ENCODE measurements at places on chromosomes 3 and 15.

DNA sequence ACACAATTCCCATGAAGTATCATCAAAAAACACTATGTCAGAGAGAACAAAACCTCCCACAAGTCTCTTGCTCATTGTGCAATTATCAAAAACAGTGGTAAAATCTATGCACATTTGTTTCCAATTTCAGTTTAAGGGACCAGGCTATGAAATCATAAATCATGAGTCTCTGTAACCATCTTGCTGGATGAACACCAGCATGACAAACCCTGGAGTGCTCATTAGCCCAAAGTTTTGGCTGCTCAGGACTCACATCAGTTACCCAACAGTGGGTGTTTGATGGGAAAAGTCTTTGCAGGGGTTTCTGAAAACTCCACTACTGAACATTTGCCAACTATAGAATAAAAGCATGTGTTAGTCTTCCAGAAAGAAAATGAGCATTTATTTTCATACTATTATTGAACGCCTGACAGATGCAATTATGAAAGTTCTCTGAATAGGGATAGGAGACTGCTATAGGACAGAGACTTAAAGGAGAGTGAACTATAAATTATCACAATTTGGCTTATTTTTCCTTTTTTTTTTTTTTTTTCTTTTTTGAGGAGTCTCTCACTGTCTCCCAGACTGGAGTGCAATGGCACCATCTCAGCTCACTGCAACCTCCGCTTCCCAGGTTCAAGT lies 240.8 kb upstream of the KCNMB2 start:
- DNase-seq: no peak

- DNase-seq: no peak
Measured at GRCh38 chr3:164113371-164114332, 964.6 kb downstream of the SI start.

DNA sequence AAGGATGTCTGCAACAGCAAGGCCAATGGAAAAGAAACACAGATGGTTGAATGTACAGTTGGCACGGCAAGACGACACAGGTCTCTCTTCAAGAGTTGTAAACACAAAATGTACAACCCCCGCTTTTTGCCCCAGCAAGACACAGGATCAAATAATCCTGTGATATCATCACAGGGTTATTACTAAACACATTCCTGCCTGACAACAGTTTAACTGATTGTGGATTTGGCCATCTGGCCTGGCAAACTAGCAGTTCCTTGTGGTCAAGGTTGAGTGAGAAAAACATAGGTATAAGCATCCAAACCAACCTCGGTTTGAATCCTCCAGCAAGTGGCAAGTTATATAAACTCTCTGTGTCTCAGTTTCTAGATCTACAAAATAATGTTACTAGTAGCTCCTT lies 23.4 kb downstream of the PARP16 start:
- DNase-seq: no peak

GRCh38 chr3:182533394-182533793 lies 259.9 kb upstream of the ATP11B start:
- DNase-seq: peak; percentile 36

GRCh38 chr3:174662653-174663052 lies 196.5 kb upstream of the NAALADL2 start:
- DNase-seq: no peak

- DNase-seq: no peak
Measured at GRCh38 chr3:178969004-178969700, 102.5 kb downstream of the ZMAT3 start.

- DNase-seq: no peak
Measured at GRCh38 chr3:134334231-134334900, 39.9 kb downstream of the AMOTL2 start.

DNA sequence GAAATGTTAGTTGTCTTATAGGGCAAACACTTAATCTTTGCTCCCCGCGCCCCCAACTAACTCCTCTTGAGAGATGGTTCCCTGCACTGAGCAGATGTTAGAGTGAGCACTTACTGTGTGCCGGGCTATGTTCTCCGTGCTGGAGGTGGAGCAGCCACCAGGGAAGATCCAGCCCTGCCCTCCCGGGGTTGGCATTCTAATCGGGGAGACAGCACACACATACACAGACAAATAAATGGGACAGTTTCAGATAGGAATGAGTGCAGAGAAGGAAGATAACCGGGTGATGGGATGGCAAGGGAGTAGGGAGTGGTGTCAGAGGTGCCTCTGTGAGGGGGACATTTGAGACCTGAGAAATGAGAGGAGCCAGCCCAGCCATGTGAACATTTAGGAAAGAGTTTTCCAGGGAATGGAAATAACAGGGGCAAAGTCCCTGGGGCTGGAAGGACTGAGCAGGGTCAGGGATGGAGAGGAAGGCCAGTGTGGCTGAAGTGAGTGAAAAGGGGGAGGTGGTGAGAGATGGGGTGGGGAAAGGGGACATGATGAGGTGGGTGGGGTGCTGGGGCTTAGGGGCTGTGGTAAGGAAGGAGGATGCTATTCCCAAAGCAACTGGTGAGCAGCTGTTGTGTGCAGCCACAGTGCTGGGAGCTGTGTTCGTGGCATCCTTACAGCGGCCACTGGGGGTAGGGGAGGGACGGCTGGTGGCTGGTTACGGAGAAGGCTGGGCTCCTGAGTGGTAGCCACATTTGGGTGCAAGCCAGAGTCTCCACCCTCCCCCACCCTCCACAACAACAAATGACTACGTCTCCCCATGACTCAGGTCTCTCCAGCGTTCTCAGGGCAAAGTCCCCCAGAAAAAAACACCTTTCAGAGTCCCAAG lies 15.4 kb upstream of the FGD5 start:
- DNase-seq: peak; percentile 54

DNA sequence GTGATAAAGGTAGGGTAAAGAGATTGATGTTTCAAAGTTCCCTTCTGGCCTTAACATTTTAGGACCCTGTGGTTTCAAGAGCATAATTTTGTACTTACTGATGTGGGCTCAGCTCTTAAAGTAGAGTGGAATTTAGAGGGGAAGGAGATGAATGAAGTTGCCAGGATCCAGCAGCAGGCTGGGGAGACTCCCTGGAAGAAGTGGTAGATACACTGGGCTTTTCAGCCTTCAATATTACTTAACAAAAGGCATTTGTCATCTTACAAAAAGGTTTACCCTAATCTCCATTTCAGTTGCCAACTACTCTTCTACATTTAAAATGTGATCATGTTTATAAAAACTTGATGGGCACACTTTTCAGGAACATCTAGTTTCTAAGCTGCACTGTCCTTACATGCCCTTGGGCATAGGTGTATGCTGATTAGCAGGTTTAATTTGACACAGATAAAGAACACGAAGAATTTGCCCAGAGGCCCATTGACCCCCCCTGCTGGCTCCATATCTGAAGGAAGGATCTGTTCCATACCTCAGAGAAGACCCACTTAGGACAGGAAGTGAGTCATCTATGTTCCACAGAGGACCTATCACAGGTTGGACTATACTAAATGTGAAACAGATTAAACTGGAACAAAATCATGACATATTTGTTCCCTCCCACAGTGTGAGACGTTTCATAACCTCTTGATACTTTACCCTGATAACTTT lies 93.0 kb upstream of the LPP start:
- peak; percentile 58 for DNase-seq

DNA sequence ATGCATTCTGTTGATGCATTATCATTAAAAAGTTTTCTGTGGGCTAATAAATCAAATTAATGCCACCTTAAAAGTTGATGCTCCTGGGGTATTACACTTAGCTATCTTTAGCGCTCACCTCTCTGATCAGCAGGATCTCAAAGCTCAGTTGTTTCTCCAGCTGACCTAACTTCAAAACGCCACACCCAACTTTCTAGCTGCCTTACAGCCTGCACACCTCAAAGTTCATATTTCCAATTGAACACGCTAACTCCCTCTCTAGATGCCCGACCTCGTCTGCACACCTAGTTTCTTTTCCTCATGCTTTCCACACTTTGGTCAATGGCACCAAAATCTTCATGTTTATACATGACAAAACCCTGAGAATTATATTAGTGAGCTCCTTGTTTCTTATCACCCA lies 98.2 kb upstream of the AGTR1 start:
- no peak for DNase-seq

DNA sequence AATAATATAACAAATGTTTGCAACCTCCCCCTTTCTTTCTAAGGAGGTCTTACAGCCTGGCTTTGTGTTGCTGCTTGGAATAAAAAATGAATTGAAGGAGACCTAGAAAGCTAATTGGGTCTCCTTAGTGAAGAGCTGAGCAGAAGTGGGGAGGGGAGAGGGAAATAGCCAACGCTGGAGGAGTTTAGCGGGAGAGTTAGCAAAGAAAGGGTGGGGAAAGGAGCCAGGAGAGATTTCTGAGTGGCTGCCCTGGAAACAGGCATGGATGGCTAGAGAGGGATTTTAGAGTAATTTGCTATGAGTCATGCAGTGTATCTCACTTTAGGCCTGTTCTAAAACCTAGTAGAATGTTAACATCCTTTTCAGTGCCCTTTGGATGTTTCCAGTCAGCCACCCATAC lies 45.2 kb upstream of the PFN2 start:
- no peak for DNase-seq

DNA sequence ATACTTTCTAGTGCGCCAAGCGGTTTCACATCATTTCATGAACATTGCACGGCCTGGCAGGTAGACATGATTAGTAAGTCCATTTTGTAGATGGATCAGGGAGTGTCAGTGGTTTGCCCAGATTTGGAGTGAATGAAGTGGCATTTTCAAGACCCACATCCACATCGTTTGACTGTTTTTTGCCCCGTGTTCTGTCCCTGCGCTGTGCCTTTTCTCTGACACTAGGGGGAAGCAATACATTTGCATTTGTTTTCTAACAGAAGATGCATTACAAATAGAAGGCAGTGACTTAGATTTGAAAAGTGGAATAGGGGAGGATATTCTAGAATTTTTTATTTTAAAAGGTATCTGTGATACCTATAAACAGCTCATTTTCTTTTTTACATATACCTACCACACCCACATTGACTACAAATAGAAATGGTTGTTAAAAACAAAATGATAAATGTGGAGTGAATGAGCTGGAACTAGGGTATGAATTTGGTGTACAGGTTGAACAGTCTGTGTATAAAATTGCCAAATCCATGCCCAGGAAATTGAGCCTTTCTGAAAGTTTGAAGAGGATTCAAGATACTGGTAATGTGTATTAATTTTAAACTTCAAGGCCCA lies 98.0 kb downstream of the USP13 start:
- DNase-seq: peak; percentile 61

- no peak for DNase-seq
Measured at GRCh38 chr15:101525087-101525669, 35.7 kb upstream of the PCSK6 start.

DNA sequence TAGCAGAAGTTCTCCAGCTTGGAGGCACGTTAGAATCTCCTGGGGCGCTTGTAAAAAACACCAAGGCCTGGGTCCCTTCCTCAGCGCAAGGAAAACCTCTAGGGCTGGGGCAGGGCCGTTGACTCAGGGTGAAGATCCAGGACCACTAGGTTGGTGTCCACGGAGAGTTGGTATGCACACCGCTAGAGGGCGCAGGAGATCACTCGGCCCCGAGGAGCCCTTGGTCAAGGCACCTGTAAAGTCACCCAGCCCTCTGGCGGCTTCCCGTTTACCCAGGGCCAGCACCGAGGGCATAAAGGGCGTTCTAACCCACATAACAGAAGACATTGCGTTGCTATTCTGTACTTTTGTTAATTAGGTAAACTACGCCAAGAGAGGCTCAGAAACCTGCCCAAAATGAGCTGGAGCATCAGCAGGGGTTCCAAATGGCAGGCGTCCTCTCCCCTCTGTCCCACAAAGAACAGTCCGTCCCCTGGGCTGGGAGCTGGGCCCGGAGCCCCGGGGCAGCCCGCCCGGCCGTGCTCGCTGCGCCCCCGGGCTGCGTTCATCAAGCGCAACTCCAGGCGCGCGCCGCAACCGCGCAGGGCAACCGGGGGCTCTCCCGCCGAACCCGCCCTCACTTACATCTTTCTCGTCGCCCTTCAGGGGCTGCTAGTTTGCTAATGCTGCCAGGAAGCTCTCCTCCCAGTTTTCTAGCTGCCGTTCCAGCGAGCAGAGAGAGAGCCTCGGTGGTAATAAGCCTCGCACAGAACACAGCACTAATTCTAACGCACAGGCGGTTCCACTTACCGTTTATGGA lies 332.1 kb downstream of the ARRDC4 start:
- DNase-seq: peak; percentile 70

GRCh38 chr3:30112902-30113484 lies 493.4 kb upstream of the TGFBR2 start:
- peak; percentile 76 for DNase-seq

DNA sequence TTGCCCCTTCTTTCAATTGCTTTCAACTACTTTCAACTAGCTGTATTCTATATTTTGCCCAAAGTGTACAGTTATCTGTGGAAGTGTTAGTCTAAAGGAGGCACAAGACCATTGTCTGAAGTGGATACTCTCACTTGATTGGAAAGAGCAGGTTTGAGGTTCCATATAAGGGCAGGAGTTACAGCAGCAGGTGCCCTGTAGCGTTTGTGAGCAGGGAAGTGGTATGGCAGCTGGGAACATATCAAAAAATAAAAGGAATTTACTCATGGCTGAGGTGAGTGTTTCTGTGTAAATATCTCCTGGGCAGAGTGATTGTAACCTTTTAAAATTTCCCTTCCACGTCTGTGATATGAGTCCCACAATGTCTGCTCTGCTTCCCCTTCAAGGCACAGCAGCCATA lies 38.5 kb upstream of the DNAJC13 start:
- DNase-seq: no peak

DNA sequence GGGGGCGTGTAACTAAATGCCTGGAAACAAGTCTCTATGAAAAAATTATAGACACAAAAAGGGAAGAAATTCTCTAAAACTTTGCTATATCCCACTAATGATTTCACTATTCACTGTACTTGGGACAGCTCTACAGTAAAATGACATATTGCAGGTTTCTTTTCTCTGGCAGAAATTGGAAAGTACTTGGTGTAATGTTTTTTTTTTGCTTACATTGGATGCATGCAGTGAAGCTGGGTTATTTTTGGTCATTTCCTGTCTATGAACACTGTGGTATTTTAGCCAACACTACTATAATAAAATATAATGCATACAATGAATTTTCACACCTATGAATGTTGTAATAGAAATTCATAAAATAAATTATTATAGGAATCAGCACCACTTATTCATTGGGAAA lies 109.7 kb downstream of the LRRC49 start:
- DNase-seq: no peak

GRCh38 chr15:98725874-98726273 lies 77.5 kb downstream of the IGF1R start:
- DNase-seq: peak; percentile 32

GRCh38 chr15:81222007-81222406 lies 25.3 kb downstream of the IL16 start:
- no peak for DNase-seq

GRCh38 chr3:44434834-44435510 lies 42.5 kb downstream of the ZNF445 start:
- DNase-seq: no peak

GRCh38 chr3:127197300-127198189 lies 4.6 kb downstream of the PRR23E start:
- DNase-seq: no peak
